Endodermal cell (in vitro differentiated cells): ENCODE measurements at places on chromosomes 5 and 9. TPM values are rescaled to one million over a fixed set of nuclear protein-coding genes. Genes with fewer than 3 reads are reported as not detected.

Gene SMC5
- total RNA-seq, result 36.8 to 42.5 TPM (median 41.5 TPM) in 3 replicates

Gene SIT1
- 0.22 TPM in 1 of 2 replicates, not detected in the other for total RNA-seq

Gene CDH10
- 0.82 to 1.4 TPM (median 0.92 TPM) in 3 replicates for total RNA-seq

Gene RNF208
- total RNA-seq, result 15.6 to 27.3 TPM (median 16.0 TPM) in 3 replicates

Gene SRA1
- total RNA-seq, result 40.5 TPM in 2 replicates

Gene FOXD1
- 0.59 and 0.72 TPM in 2 replicates for total RNA-seq

Gene NUP188
- 81.1 and 94.8 TPM in 2 replicates for total RNA-seq

Gene PCDH12
- total RNA-seq, result not detected in 3 replicates

Gene ZNF300
- 4.1 to 9.7 TPM (median 9.5 TPM) in 3 replicates for total RNA-seq

Gene GABRA1
- total RNA-seq, result 1.6 TPM in 1 of 3 replicates, not detected in the others

DNA sequence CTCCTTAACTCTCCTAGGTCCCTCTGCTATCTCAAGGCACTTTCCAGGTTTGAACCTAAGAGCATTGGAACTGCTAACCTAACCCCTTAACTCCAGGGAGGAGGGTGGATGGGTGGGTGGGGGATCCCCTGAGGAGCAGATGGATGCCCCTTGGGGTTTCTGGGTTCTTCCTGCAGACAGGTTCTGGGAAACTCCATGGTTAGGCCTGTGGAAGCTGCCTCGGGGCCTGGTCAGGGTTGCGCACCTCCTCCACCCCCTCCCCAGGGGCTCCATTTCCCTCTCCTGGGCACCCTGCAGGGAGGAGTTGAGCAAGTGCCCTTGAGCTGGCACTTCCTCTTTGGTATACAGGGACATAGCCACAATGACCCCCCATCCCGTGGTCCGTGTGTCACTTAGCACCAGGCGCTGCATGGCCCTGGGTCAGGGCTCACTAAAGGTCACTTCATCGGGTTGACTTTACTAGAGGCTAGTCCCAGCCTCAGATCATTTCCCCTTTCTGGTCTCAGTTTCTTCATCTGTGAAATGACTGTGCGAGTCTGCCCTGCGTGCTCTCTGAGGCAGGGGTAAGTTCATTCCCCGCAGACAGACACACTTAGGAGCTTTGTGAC lies 16.0 kb downstream of the CXXC5 start:
- DNase-seq, result no peak

- peak; percentile 70 for DNase-seq
Measured at GRCh38 chr9:11457825-11458790, 845.3 kb upstream of the PTPRD start.

DNA sequence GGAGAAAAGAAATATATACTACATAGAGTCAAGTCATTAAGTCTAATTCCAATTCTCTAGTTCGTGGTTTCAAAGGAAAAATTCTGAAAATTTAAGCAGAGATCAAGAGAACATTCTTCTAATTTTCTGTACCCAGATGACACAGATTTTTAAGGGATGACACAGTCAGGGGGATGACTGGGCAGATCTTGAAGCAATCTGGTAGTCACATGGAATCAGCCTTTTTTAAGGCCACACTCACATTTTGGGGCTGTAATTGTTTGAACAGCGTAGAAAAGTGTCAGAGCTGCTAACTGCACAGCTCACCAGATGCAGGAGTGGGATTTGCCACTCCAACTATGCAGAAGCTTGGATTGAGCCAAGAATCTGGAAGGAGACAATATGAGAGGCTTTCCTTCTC lies 20.4 kb downstream of the PDE4D start:
- no peak for DNase-seq

- no peak for DNase-seq
Measured at GRCh38 chr5:134019636-134020035, 14.9 kb upstream of the VDAC1 start.

DNA sequence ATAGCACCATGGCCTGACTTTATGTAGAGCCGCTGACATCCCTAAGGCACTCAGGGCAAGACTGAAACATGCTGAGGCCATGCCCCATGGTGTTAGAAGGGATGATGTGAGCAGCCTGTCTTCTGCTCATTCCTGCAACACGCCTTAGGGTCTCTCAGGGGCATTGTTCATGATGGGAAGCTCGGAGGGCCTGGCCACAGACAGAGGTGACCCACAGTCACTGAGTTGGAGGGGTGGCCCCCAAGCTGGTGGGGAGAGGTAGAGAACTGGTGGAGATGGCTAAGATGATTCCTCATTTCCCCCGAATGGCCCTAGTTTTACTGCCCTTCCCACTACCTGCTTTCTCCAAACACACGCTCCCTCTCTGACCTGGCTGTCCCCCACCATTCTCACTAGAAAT lies 135.2 kb downstream of the BARX1 start:
- DNase-seq, result no peak

DNA sequence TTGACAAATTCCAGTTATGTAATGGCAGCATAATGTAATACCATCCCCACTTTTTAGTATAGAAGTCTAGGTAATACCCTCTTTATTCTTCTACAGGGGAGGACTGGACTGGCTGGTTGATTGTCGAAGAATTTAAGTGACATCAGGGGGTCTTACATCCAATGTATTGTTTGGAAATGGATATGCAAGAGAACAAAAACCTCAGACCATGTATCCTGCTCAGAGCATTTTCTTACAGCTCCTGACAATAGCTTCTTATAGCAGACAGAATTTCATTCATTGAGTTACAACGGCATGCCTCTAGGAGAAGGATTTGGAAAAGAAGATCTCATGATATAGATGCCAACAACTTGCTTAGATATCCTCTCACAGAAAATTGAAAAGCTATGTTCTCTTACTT lies 2032.3 kb downstream of the EFNA5 start:
- DNase-seq, result no peak

- DNase-seq, result peak; percentile 34
Measured at GRCh38 chr5:6593148-6594016, 39.5 kb downstream of the NSUN2 start.

GRCh38 chr5:59433174-59433573 lies 460.4 kb downstream of the PDE4D start:
- no peak for DNase-seq

GRCh38 chr5:111927191-111927590 lies 170.2 kb upstream of the NREP start:
- DNase-seq, result no peak

- DNase-seq, result no peak
Measured at GRCh38 chr9:7788772-7789171, 10.8 kb downstream of the DMAC1 start.

- DNase-seq, result peak; percentile 58
Measured at GRCh38 chr9:133709015-133709611, 29.0 kb downstream of the SARDH start.

DNA sequence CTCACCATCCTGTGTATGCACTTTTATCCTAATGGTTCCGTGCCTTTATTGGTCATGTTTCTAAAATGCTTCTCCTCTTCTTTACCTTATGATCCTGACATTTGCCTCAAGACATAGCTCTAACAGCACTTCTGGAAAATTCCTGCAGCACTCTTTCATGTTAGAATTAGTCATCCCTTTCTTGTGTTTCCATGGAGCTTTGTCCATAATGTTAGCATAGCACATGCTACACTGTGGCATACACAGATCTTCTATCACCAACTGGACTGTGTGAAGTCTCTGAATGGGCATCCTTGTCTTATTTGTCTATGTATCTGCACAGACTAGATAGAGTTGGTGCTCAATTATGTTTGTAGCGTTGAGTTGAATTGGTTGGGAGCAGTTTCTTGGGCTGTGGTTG lies 2.0 kb downstream of the SCGB3A2 start:
- DNase-seq, result no peak

DNA sequence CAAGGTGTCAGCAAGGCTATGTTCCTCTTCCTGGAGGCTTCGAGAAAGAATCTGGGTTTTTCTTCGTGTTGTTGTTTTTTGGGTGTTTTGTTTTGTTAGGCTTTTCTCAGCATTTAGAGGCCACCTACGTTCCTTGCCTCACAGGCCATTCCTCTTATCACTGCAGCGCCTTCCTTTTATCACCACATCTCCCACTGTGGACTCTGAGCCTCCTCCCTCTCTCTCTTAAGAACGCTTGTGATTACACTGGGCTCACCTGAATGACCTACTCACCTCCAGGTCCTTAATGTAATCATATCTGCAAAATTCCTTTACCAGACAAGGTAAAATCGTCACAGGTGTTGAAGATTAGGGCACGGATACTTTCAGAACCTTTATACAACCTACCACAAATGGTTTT lies 340.8 kb downstream of the DTWD2 start:
- peak; percentile 66 for DNase-seq

- peak; percentile 38 for DNase-seq
Measured at GRCh38 chr5:136098176-136098575, 34.5 kb upstream of the SMAD5 start.

DNA sequence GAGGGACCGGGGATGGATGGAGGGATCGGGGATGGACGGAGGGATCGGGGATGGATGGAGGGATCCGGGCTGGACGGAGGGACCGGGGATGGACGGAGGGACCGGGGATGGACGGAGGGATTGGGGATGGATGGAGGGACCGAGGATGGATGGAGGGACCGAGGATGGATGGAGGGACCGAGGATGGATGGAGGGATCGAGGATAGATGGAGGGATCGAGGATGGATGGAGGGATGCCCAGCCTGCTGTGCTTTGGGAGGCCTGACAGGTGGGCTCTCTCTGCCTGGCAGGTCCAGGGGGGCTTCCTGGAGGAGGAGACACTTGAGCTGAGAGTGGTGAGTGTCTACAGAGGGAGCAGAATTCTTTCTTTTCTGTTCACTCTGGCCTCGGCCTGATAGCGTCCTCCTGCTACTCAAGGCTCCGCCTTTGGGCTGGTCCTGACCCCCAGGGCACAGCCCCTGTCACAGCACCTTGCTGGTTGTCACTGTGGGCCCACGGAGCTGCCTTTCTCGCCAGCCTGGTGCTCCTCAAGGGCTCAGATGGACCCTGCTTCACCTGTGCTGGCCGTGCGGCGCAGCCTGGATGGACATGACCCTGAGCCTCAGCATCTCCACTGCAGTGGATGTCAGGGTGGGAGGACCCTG lies 42.2 kb upstream of the RNF130 start:
- DNase-seq, result no peak

- no peak for DNase-seq
Measured at GRCh38 chr5:61991866-61992265, 314.1 kb upstream of the KIF2A start.
